ENCODE measurements at places on chromosomes 16 and 17.

DNA sequence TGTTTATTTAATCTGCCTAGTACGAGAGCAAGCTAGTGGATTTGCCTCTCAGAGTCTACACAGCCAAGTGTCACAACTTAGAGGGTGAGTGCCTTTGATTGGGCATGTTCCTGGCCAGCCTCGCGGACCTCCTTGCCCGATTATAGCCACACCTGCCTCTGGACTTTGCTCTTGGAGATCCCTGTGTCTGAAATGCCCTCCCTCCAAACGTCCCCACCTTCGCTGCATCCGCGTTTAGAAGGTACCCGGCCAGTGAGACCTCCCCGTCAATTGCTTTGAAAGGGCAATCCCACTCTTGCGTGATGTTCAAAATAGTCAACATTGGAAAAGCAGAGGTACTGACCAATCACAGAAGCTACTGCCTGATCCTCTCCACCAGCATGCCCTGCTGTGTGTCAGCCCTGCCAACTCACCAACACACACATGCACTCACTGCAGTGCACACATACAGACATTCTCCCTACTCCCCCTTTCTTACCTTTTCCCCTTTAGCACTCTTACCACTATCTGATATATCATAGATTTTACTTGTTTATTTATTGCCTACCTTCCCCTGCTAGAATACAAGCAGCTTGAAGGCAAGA, 6.5 kb upstream of the SDK2 start:
- no peak for DNase-seq

- DNase-seq: no peak
Measured at GRCh38 chr17:33933576-33933975, 321.5 kb upstream of the CCL2 start.

DNA sequence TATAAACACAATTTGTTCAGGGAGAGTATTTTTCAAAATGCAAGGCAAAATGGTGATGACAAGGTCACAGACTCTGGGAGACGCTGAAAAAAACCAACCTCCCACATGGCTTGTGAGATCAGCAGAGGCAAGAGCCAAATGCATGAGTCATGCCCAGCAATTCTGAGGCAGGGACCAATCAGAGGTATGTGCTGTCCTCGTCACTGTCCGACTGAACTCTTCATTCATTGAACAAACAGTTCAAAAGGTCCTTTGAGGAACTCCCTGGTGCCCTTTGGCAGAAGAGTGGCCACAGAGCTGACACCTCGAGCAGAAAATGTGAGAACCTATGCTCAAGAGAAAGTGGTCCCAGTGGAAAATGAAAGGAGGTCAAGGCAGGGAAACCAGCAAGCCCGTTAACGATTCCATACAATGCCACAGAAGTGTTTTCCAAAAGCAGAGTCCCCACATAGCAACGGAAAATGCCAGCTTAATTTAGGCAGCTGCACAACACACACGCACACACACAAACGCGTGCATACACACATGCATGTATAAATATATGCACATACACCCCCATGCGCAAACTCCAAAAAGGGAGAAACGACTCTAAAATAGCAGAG, 50.9 kb downstream of the CDH11 start:
- no peak for DNase-seq

GRCh38 chr17:17738901-17739300, 57.6 kb downstream of the RAI1 start:
- no peak for DNase-seq

GRCh38 chr17:8384801-8385378, 1.9 kb upstream of the RPL26 start:
- DNase-seq: no peak

DNA sequence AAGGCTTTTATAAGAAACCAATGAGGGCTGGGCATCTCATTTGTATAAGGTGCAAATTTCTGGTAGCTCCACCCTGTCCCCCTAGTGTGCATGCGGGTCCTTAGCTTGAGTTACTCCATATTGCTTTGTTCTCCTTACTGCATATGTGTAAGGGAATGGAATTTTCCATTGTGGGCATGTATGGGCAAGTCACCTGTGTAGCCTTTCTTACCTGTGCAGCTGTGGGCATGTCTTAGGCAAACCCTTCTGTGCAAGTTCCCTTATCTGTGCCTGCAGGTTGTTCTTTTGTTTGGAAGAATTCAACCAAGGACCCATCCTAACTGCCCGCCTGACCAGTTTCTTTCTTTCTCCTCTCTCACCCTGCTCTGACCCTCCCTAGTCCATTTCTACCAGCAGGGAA, 122.8 kb upstream of the HS3ST4 start:
- no peak for DNase-seq

DNA sequence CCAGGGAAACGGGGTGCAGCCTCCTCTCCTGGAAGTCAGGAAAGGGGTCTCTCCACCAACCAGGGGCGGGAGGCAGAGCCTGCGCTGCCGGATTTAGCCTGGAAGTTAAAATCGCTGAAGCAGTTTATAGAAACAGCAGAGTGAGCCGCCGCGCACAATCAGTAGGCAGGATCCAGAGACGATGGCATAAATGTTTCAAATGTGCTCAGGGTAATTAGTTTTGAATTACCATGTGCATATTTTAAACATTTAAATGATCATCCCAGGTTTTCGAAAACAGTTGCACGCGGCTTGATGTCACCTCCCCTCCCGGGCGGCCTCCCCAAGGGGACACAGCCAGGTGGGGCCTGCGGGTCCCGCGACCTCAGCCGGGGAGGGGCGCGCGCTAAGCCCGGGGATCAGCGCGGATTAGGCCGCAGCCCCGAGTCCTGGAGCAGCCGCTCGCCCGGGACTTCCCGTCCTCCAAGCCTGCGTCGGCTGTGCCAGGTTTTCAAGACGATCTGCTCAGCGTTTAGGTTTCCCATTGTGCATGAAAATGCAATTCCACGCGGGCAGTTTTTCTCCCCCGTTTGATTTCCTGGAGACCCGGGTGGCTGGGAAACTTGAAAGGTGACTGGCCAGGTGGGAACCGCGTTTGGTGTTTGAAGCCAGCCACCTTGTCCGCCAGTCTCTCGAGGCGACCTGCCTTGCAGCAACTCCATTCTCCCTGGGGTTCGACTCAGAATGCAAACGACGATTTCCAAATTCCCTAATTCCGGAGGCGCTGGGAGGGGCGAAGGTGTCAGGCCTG, 78.3 kb downstream of the RPA1 start:
- no peak for DNase-seq

DNA sequence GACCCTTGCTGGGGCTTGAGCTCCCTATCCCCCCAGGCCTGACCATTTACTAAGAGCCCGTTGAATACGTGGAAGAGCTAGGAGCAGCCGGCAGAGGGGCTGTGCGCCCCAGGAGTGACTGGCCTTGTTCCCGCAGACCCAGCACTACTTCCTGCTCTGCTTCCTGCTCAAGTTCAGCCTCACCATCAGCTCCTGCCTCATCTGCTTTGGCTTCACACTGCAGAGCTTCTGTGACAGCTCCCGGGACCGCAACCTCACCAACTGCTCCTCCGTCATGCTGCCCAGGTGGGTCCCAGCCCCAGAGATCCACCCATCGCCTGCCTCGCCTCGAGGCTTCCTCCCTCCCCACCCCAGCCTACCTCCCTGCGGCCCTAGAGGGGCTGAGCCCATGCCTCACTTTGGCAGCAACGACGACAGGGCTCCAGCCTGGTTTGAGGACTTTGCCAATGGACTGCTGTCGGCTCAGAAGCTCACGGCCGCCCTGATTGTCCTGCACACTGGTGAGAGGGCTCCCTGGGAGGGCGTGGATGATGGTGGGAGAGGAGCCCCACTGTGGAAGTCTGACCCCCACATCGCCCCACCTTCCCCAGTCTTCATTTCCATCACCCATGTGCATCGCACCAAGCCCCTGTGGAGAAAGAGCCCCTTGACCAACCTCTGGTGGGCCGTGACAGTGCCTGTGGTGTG, 17.2 kb downstream of the CASKIN2 start:
- DNase-seq: no peak

GRCh38 chr17:67606471-67606870, 111.3 kb upstream of the NOL11 start:
- no peak for DNase-seq

GRCh38 chr16:66849549-66849948, 5.3 kb downstream of the CA7 start:
- DNase-seq: no peak

DNA sequence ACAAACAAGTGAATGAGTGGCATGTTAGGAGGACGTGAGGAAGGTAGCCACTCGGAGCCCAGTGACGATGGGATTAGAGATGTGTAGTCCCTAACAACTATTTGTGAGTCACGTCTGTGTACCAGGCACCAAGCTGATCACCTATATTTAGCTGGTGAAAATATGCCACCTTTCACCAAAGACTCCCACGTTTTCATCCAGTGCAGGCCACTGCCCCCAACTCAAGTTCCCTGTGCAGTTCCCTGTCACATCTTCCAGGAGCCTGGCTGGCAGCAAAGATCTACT, 67.2 kb downstream of the TOM1L2 start:
- DNase-seq: no peak

DNA sequence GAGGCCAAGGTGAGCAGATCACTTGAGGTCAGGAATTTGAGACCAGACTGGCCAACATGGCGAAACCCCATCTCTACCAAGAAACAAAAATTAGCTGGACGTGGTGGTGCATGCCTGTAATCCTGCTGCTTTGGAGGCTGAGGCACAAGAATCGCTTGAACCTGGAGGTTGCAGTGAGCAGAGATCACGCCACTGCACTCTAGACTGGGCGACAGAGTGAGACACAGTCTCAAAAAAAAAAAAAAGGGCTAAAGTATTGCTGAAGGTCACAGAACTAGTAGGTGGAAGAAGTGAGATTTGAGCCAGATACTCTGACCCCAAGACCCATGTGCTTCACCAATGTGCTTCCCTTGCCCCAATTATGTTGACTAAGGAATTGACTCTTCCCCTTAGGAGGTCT, 112.0 kb downstream of the NPIPB5 start:
- no peak for DNase-seq

DNA sequence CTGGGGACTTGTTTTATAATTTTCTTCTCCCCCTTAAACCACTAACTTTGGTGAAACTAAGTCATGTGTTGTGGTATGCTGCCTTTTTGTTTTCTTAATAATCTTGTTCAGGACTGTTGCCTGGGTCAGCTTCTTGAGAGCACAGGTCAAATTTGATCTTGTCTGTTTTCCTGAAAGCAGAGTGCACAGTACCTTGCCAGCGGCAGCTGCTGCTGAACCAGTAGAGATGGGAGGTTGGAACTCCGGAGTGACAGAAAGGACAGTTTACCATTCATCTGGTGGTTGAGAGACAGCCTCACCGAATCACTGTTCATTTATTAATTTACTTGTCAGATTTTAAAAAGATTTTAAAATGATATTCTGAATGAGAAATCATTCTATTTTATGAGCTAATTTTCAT, 125.0 kb downstream of the PHKB start:
- no peak for DNase-seq

GRCh38 chr16:19167710-19168370, at the start of gene SYT17:
Gene SYT17, plus strand, starts transcription at chr16:19168240. Its CDS starts 407 bp downstream, at chr16:19168647.
- peak; percentile 76 for DNase-seq

- DNase-seq: no peak
Measured at GRCh38 chr16:67115639-67116038, 5.9 kb downstream of the PHAF1 start.

- DNase-seq: no peak
Measured at GRCh38 chr17:81050645-81051625, 16.0 kb downstream of the BAIAP2 start.

DNA sequence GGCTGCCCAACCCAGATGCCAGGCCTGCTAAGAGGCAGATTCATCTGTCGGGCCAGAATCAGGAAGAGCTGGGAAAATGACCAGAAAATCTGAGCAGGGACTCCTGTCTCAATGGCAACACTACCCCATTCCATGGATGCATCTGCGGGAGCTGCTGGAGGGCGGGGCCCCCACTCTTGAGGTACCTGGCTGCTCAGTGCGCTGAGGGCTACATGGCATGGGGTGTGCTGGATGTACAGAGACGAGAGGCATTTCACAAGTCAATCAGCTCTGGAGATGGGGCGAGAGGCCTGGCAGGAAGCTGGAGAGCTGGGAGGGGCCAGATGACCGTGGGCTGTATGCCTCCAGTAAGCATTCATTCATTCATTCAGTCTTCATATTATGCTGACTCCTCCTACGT, 6.4 kb downstream of the SDK2 start:
- DNase-seq: peak; percentile 13

- peak; percentile 36 for DNase-seq
Measured at GRCh38 chr16:84277244-84277823, 17.3 kb upstream of the WFDC1 start.

- DNase-seq: no peak
Measured at GRCh38 chr17:50027172-50027880, 28.6 kb upstream of the ITGA3 start.

GRCh38 chr17:17834974-17835373, 1.8 kb downstream of the SREBF1 start:
- DNase-seq: no peak

DNA sequence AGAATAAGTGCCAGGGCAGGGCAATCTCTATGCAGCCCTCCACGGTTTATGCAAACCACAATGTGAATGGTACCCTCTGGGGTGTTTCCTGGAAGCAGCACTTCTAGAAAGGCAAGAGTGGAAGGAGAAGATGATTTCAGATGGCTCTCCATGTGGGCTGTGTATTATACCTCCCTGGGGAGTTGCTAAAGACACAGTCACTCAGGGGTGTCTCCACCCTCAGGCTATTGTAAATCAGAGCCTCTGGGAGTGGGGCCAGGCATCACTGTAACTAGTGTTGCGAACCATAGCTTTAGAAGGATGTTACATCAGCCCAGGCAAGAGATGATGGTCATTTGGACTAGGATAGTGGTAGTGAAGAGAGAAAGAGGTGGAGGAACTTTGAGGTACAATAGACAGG, 83.3 kb upstream of the ZKSCAN2 start:
- DNase-seq: no peak

GRCh38 chr17:28741358-28742349, 2.2 kb upstream of the TRAF4 start:
- no peak for DNase-seq

- no peak for DNase-seq
Measured at GRCh38 chr17:81049973-81050551, 15.1 kb downstream of the BAIAP2 start.

GRCh38 chr16:88453217-88453531, at the start of gene ZFPM1:
Gene ZFPM1, plus strand, starts transcription at chr16:88453280. Its CDS starts 359 bp downstream, at chr16:88453639.
- no peak for DNase-seq

- no peak for DNase-seq
Measured at GRCh38 chr16:19485611-19486010, 36.3 kb downstream of the GDE1 start.

DNA sequence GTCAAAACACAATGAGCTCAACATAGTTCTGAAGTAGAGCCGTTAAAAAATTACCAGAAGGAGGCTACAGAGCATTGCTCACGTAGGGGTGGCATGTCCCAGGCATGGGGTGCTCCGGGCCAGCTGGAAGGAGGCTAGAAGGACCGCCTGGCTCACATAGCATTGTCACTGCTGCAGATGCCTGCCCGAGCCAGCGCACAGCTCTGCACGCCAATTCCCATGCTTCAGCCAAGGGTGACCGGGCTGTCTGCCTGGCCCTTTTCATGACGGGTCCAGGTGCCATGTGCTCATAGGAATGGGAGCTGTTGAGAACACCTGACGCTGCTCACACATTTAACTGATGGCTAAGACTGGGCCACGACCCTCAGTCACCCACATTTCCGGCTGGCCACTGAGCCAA, 228.9 kb upstream of the FOXF1 start:
- no peak for DNase-seq

GRCh38 chr17:80455336-80455710, 21.1 kb downstream of the NPTX1 start:
- no peak for DNase-seq

Measured in COR-L47 (cell line).